ENCODE measurements at places on chromosomes 7 and 10.

DNA sequence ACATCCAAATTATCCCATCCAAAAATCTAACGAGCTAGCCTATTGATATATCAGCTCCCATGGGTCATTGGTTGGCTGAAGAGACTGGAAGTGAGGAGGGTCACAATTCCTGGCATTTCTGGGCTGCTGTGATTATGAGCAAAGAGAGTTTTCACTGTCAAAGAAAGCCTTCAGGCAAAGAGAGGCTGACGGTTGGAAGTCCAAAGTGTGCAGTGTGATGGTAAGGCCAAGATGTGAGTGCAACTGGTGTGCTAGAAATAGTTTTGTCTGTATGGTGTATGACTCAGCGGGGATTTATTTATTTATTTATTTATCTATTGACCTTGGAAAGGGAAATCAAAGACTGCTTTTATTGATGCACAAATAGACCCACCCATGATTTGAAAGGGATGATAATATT, 75.0 kb downstream of the AASS start:
- DNase-seq, result no peak

DNA sequence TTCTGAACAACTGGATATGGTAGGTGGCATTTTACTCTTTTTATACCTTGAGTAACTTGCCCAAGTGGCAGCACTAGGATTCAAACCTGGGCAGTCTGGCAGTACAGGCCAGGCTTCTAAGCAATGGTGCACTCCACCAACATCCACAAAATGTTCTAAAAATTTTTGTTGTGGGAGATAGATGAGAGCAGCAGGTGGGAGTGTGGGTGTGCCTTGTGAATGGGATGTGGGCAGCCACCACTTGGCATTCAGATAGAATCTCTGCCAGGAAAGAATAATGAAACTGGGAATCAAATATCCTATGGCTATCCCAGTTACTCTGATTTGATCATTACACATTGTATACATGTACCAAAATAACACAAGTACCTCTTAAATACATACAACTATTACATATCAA, 810.7 kb downstream of the MAGI2 start:
- DNase-seq, result no peak

DNA sequence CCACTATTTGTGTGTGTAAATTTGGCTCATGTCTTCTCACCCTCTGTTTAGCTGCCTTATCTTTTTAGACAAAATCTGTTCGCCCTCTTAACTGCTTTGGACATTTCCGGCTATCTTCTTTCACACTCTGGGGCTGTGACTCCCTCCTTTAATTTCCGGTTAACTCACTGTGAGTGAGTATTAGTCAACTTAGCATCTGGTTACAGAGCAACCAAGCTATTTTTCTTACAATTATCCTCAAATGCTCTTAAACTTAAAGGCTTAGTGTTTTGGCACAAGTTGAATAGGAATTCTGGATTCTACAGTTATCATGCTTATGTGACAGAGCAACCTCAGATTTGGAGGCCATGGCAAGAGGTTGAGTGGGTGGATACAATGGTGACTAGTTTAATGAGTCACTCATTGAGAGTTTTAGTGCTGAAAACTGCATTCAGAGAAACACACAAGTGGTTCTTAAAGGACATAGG, 177.6 kb upstream of the SEMA3A start:
- DNase-seq, result no peak

DNA sequence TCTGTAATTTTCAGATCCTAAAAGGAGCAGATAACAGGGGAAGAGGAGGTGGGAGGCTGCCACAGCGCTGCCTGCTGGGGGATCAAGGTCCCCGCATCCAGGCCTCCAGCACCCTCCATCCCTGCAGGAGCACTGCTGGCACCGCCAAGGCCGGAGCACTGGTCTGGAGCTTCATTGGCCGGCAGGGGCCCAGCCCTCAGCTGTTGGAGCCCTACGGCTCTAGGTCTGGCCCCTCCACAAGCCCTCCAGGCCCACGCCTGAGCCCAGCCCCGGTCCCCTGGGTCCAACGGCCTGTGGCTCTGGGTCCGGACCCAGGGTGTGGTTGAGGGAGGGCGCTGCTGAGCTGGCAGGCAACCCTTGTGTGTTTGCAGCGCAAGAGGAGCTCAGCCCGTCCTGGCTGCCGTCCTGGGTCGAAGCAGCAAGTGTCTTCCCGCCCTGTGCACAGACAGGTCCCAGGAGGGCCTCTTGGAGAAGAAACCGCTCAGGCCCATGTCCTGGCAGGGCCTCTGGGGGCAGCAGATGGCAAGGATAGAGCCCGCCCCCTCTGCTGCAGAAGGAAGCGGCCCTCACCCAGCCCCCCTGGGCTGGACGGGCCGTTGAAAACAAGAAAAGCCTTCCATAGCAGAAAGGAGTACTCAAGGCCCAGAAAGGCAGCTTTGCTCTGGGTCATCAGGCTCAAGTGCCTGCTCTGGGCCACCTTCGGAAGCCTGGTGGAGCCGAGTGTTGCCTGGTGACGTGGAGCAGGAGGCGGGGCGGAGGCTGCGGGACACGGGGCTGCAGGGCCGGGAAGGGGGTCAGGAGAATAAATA, 54.3 kb upstream of the TNRC18 start:
- DNase-seq, result no peak

DNA sequence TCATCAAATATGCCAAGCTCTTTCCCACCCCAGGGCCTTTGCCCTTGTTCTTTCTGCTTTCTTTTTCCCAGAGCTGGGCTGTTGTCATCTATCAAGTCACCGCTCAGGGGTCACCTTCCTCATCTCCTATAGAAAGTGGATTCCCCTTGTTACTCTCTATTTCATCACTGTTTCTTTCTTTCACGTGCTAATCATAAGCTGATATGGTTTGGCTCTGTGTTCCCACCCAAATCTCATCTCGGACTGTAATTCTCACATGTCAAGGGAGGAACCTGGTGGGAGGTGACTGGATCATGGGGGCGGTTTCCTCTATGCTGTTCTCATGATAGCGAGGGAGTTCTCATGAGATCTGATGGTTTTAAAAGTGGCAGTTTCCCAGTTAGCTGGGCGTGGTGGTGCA, 17.0 kb upstream of the TIAL1 start:
- no peak for DNase-seq

GRCh38 chr7:155377838-155378579, 79.9 kb upstream of the EN2 start:
- no peak for DNase-seq

GRCh38 chr7:15378494-15379145, 183.2 kb downstream of the AGMO start:
- no peak for DNase-seq

DNA sequence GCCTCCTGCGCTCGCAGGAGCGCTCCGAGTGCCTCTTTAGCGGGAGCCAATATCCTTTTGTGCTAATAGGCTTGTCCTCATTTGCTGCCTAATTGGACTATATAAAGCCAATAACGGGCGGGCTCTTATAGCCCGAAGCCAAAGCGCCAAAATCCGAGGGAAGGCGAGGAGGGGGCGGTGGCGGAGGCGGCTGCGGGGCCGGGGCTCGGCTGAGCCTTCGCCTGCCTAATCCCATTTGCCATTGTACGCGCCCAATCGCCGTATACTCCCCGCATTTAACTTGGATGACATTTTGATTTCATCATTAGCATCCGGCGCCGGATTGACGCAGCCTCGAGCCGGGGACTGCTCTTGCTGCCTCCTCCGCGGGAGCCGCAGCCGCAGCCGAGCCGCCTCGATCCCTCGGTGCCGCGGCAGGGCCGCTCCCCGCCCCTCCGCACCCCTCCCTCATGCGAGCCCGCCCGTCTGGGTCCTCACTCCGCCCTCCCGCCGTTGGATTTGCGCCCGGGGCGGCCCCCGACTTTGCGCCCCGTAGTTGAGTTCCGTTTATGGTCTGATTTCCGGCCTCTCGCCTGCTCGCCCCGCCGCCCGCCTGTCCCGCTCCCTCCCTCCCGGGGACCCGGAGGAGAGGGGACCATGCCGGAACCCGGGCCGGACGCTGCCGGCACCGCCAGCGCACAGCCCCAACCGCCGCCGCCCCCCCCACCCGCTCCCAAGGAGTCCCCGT, at the start of gene HMX3:
HMX3 (plus strand) TSS at position 556 of the 727 bp plus-strand sequence; CDS start at position 637, 81 bp downstream.
- no peak for DNase-seq

DNA sequence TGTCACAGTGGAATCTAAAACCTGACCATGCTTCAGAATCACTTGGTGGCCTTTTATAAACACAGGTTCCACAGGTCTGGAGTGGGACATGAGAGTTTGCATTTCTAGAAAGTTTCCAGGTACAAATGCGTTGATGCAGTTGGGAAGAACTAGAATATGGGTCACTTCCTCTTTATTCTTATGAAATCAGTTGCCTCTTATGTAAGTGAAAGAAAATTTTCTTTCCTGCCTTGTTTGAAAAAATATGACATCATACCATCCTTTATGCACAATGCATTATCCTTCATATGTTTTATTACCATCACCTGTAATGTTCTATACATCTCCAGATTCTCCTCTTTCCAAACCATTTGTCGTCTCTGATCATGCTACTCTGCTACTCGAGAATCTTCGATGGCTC, 44.0 kb downstream of the PLXNA4 start:
- DNase-seq, result no peak

DNA sequence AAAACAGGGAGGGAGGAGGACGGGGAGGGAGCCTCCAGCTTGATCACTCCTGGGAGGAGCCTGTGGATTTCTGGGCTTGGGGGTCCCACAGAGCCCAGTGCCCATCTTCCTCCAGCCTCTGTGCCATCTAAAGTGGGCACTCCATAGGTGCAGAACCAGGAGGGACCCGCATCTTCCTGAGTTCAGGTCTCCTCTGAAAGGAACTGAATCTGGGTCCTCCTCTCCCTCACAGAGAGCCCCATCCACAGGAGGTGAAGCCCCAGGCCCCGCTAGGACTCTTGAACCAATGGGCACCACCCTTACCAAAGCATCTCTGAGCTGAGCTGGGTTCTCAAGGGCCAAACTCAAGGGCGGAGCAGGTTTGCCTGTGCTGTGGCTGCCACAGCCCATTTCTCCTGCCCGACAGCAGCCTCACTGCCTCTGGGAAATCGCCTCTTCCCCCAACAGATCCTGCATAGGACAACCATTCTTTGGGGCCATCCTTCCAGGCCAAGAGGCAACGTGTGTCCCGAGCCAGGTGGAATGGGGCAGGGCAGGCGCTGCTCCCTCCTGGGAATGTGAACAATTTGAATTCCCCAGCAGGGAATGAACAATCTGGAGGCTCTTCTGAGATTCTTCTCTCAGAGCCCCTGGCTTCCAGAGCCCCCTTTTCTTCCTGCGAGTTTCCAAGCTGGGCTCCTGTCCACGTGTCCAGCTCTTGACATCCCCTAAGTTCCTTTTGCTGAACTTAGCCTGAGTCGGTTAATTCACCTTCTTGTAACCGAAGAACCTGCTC, 411.0 kb upstream of the FOXK1 start:
- no peak for DNase-seq

GRCh38 chr7:32892521-32893206, 1.1 kb upstream of the KBTBD2 start:
- no peak for DNase-seq

DNA sequence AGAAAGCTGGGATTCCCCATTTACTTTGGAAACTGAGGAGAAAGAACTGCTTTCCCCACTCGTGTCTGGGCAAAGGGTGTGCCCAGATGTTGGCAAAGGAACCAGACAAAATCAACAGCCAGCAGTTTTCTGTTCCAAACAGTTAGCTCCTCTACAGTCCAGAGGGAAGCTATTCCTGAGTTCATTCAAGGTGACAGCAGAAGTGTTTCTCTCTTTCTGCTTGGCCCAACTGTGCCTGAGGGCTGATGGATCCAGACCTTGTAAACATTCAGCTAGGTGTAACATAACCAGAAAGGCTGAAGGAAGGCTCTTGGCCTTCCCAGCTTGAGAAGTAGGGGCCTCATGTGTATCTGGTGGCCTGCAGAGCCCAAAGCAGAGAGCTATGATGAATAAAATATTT, 7.0 kb upstream of the ALDH18A1 start:
- DNase-seq, result no peak

DNA sequence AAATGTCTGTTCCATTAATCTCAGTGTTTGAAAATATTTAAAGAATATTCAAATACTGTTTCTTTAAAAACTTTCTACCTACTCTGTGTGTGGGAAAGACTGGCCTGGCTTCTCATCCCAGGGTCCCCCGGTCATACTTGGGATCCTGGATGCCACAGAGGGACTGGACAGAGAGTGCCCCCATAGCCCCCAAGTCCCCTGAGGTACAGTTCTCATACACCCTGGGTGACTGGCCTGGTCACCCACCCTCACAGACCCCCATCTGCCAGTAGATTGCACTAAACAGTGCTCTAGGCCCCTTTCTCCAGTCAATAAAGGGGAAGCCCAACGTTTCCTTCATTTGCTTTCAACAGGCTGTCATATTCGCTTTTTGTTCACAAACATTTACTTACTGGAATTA, 3.0 kb downstream of the TMEM273 start:
- no peak for DNase-seq

- DNase-seq, result no peak
These were observed 29.8 kb upstream of the SP8 start for GRCh38 chr7:20816372-20816959.

- no peak for DNase-seq
These were observed 20.6 kb upstream of the TBXAS1 start for GRCh38 chr7:139808427-139808826.

DNA sequence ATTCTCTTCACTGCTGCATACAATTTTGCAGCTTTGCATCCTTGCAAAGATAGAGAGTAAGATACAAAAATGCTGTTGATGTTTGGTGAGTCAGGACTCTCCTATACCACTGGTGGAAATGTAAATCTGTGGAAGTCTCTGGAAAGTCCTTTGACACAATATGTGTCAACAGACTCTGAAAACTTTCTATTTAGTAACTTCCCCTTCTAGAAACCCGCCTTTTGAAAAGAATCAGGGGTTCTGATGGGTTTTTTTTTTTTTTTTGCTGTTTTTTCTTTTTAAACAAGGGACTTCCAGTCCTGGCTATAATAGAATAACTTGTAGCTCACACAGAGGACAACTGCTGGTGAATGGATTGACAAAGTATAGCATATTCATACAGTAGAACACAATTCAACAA, 16.4 kb downstream of the NOD1 start:
- no peak for DNase-seq

- no peak for DNase-seq
These were observed 58.9 kb upstream of the LYZL2 start for GRCh38 chr10:30688456-30688855.

DNA sequence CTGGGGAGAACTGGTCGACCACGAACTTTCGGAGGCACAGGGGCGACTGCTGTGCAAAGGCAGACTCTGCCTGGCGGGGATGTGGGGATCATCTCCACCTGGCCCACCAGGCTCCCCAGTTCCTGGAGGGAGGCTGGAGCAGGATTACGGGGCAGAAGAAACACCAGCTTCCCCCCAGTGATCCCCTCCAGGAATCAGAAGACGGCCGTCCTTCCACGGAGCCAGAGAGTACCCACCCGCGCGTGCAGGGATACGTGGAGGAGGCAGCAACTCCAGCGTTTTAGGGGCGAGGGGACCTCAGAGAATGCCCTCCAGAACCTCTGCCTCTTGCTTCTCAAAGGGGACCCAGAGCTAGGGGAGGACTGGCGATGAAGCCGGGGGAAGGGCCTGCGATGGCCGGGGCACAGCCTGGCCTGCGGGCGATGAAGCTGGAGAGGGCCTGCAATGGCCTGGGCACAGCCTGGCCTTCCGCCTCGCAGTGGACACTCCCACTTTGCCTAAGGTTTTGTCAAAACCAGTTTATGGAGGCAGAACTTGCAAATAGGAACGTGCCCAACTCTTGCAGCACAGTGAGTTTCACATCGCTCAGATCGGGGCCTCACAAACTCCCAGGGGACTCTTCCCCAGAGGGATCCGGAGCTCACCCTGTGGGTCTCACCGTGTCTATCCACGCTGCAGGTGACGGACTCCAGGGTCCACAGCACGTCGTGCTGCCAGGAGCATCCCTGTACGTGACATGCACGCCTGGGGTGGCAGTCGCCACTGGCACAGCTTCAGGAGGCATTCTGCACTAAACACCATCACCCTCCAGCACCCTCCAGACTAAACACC, 77.9 kb upstream of the PDGFA start:
- no peak for DNase-seq

GRCh38 chr10:70579234-70580002, 23.1 kb downstream of the PRF1 start:
- no peak for DNase-seq
